ENCODE measurements at places on chromosomes 2 and 18.

GRCh38 chr18:3209859-3210569 lies 9.8 kb downstream of the MYOM1 start:
- no peak for DNase-seq

- DNase-seq, result no peak
Measured at GRCh38 chr2:40359811-40360210, 92.1 kb downstream of the SLC8A1 start.

DNA sequence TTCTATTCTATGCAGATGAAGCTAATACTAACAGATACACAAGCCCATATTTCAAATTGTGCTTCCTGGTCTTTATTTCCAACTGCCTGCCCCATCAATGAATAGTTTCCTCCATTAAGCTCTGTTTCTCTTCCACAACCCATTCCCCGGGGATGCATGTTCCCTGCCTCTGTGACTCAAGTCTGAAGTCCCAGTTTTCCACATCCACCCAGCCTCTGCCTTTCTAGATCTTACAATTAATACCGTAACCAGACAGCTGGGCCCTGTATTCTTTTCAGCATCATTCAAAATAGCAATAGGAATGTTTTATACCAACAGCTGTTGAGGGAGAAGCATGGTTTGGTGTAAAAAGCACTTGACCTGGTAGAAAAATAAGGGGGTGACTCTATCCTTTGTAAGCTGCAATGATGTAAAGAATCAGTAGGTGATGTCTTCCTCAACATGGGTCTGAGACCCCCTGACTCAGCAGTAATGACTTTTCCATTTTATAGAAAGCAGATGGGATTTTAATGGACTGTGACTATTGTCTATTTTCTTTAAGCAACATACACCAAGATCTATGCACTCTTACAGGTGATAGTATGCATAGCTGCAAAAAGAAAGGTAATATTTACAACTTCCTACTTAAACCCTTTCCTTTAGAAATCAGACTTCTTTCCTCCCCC lies 46.1 kb upstream of the DAPL1 start:
- DNase-seq, result no peak

GRCh38 chr2:143574069-143574468 lies 444.9 kb downstream of the ARHGAP15 start:
- no peak for DNase-seq

DNA sequence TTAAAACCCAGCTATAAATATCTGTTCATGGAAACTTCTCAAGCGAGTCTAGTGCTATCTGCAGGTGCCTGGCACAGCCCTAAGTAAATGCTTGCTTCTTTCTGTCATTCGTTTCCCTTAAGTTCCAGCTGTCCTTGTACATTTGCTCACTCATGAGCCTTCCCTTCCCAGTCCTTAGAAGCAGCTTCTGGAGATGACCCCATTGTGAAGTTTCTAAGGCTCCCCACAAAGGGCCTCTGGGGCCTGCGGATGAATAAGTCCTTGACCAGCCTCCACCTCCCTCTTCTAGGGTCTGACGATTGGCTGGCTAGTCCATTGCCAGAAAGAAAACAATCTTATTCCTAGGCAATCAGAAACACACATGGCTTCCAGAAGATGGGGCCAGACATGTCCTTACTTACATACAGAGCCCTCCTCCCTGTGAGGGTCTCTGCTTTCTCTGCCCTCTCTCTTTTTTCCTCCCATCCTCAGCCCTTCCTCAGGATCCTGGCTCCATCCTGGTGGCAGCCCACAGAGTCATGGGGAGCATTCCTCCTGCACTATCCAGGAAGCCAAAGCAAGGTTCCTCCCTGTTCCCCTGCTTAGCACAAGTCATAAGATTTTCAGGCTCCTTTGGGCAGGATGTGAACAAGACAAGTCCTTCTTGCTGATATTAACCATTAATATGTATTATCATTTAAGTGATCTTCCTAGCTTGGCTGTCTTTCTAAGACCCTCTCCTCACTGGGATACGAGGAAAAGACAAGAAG lies 87.3 kb downstream of the TNFRSF11A start:
- no peak for DNase-seq

DNA sequence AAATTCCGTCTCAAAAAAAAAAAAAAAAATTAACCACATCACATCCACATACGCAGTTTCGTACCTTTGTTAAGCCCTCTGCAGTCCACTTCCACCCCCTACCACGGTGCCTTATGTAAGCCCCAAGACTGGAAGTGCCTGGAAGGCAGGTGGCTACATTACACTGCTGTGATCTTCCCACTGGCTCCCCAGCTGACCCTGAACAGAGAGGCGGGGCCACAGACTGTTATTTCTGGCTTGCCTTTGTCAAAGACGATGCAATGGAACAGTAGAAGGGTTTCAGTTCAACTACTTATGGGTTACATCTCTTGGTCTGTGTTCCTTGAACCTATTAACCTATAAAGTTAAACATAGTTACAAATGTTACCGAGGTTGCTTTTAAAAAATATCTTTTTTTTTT lies 15.7 kb upstream of the COX7A2L start:
- no peak for DNase-seq

- DNase-seq, result no peak
Measured at GRCh38 chr2:44663471-44664073, 277.9 kb upstream of the SIX3 start.

DNA sequence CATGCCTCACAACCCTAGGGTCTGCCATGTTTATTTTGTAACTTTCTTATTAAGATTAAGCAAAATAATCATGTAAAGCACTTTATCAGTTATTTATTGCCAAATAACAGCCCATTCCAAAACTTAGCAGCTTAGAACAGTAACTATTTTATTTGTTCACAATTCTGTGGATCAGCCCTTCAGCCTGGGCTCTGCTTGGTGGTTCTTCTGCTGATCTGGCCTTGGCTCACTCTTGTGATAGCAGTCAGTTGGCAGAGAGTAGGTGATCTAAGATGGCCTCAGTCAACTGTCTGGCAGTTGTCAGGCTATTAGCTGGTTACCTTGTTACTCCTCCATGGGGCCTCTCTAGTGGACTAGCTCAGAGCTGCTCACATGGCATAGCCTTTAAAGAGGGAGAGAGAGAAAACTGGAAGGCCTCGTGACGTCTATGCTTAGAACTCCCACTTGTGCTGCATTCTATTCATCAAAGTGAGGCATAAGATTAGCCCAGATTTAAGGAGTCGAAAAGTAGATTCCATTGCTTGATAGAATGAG lies 54.3 kb downstream of the PLCL1 start:
- no peak for DNase-seq

- DNase-seq, result no peak
Measured at GRCh38 chr2:122145856-122146255, 390.4 kb downstream of the TSN start.

- DNase-seq, result no peak
Measured at GRCh38 chr2:529424-529823, 147.8 kb downstream of the TMEM18 start.

- DNase-seq, result no peak
Measured at GRCh38 chr2:108324531-108325255, 36.0 kb downstream of the SULT1C2 start.

- no peak for DNase-seq
Measured at GRCh38 chr2:131143803-131144202, 38.7 kb downstream of the PLEKHB2 start.

DNA sequence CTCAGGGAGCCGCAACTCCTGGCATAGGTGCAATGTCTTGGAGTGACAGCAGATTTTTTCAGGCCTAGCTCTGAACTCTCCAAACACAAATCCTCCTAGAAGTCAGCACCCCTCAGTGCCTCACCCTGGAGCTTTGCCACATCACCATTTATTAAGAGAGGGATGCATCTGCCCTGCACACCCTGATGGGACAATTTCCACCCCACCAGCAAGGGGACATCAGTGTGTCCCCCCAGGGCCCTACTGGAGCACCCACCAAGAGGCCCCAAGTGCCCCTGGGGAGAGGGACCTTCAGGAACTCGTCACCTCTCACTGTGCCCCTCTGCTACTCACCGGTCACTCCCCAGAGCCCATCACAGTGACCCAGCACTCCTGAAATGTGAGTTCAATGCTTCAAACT lies 144.7 kb downstream of the NDUFA10 start:
- DNase-seq, result no peak

DNA sequence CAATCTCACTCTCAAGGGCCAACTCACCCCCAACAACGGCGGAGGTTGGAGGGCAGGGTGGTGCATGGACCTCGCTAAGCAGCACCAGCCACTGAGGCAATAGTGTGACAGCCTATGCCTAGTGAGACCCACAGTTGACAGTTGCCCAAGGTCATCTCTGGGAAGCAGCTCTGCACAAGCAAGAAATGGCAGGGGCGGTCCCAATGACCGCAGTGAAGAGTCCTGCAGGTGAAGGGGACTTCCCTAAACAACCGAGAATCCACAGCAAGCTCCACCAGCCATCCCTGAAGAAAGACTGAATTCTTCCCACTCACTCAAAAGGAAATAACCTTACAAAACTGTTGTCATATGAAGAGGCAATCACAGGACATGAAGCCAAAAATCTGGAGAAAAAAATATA lies 313.4 kb upstream of the ID2 start:
- no peak for DNase-seq

- DNase-seq, result no peak
Measured at GRCh38 chr2:1793868-1794445, 49.6 kb upstream of the PXDN start.

DNA sequence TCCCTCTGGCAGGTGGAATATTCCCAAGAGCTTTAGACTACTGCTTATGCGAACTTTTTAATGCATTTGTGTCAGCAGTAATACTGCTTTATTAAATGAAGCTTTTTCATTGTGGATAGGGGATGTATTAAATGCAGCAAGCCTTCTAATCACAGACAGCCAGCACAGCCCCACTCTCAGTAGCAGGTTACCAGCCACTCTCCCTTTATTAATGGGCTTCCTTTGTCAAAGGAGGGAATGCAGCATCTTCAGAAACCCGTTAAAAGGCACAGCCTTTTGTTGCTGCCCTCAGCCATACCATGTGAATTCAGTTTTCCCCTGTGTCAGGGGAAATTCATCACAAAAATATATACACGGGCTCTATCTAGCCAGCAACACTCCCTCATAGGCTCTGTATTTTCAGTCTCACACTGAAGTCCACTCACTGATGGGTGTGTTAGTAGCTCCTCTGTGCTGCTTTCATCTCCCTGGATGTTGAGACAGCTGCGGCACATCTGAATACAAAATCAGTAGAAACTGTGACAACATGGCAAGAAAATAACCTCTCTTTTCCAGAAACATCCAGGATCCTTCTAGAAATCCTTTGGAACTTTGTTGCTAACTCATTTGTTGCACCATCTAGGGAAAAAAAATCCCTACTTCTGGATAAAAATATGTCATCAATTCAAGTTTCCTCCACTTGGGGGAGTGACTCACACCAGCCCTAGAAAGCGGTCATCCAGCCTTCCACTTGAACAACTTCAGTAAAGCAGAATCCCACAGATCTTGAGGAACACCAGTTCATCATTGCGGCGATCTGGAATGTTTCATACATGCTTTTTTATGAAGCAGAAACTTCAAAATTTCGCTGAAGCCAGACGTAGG lies 48.4 kb downstream of the LRRTM1 start:
- DNase-seq, result no peak

DNA sequence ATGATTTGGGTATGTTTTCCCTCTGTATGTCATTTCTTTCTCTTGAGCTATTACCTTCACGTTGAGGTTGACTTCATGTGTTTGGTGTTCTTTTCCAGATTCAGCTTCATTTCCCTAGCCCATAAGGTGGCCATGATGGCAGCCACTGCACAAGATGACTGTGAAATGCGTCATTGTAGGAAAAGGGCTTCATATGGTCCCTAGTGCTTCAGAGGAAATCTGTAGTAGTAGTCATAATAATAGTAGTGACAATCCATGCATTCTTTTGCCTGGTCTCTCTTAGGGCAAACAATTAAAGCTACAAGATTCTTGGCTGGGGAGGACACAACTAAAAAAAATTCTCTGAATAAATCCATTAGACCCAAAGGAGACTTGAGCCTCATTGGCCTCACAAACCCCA lies 28.4 kb downstream of the AOX1 start:
- DNase-seq, result no peak

DNA sequence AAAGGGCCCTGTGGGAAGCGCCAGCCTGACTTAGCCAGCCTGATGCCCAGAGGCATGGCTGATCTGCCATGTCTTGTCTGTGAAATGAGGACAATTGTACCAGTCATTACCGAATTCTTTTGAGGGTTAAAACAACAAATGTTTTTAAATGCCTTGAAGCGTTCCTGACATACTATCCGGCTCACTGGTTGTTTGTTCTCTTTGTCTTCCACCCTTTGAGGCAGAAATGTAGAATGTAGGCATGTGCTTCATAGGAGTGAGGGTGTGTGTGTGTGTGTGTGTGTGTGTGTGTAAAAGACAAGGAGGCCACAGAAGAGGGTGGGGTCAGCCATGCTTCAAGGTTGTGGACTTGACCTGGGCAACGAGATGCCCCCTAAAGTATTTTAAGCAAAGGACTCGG lies 35.5 kb downstream of the TGFBRAP1 start:
- no peak for DNase-seq

DNA sequence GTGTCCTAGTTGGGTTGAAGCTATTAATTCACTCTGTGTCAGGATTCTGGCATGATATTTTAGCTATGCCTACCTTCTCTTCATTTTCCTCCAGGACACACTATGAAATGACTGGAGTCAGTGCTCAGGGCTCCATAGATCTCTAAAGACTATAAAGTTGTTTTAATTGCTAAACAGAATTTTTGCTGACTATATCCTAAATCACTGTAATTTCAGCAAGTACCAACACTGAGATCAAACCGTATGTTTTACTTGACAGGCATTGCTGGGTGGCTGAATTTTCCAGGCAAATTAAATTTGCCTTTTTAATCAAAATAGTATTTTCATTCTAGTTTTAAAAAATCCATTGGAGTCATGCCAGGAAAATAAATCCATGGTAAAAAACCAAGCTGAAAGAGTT lies 138.1 kb downstream of the LRP1B start:
- DNase-seq, result no peak

- no peak for DNase-seq
Measured at GRCh38 chr2:223486751-223487150, 115.4 kb downstream of the SCG2 start.

- no peak for DNase-seq
Measured at GRCh38 chr2:121471532-121472469, 58.9 kb upstream of the RNU4ATAC start.

- no peak for DNase-seq
Measured at GRCh38 chr18:59783138-59783537, 85.9 kb upstream of the CCBE1 start.

- DNase-seq, result no peak
Measured at GRCh38 chr2:160064916-160065315, 2.5 kb upstream of the PLA2R1 start.

- DNase-seq, result no peak
Measured at GRCh38 chr2:37617119-37617892, 54.1 kb downstream of the CDC42EP3 start.

- no peak for DNase-seq
Measured at GRCh38 chr2:209823484-209823883, 51.9 kb downstream of the UNC80 start.

GRCh38 chr2:215535741-215536140 lies 99.9 kb upstream of the FN1 start:
- DNase-seq, result no peak

DNA sequence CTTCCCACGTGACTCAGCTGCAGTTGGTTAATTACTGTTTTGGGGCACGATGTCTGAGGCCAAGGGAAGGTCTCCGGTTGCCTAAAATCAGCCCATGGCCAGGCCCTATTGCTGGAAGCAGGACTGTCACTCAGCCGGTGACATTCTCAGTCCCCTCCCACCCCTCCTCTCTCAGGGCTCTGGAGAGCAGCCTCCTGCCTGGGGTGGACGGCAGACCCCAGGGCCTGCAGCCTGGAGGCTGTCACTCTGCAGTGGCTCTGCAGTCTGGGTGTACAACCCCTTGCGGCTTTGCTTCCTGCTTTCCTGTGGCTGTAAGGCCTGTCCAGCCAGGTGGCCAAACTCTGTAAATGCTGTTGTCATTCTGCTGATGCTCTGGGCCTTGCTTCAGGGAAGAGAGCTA lies 32.8 kb downstream of the ZBTB7C start:
- no peak for DNase-seq
